ENCODE measurements at places on chromosomes 11 and 22.

GRCh38 chr11:6812390-6813005 lies 13.0 kb upstream of the OR6A2 start:
- no peak for DNase-seq

DNA sequence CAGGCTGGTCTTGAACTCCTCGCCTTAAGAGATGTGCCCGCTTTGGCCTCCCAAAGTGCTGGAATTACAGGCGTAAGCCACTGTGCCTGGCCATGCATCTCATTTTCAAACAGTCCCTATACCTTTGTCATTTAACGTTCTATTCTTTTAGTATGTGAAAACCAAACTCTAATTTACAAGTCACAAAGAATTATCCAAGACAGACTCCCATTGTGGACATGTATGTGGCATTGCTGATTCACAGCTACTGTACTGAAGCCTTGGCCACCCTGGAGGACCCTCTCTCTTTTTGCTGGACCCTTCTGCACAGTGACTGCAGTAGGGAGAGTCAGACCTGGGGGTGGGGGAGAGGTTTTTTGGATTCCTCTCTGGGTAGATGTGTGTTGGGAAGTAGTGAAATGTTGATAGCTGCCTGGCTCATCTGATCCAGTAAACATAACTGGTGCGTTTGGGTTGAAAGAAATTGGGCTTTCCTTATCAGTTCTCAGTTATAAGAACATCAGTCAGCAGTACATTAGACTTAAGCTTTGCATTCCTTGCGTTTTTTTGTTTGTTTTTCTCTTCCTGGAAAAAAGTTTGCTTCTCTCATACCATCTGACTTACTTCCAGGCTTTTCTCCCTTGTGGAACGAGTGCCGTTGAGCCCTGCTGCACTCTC lies 65.9 kb downstream of the MED15 start:
- no peak for DNase-seq

DNA sequence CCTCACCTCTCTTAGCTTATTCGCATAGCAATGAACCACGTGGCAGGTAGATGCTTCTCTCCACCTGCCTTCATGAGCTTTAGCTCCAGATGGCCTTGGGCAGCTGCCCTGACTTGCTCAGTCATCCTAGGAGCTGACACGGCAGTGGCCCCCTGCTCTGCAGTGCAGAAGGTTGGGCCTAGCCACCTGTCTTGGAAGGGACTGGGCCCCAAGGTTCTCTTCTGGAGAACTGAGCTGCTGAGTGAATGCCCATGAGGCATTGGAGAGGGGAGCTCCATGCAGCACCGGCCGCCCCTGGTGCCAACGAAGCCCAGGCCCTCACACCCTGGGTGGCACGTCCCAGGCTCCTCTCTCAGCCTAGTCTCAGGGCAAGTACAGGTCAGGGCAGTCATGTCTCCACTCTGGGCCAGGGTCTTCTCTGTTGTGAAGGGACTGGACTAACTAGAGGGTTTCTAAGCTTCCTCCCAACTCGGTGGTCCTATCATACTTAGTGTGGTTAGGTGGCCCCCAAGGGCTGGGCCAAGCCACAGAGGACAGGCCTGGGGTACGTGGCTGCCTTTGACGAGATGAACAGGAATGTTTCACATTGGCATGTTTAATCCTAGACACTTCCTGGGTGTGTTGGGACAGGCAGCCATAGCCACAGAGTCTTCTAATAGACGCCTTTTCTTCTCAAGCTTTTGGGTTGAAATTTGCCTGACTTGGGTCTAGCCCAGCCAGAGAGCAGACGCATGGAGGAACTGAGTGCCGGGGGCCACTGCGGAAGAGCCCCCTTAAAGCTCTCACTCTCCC lies 47.9 kb downstream of the ALX4 start:
- DNase-seq: no peak

GRCh38 chr11:132073787-132074186 lies 703.4 kb downstream of the NTM start:
- DNase-seq: no peak

- no peak for DNase-seq
These were observed 14.0 kb upstream of the APLNR start for GRCh38 chr11:57251037-57251436.

GRCh38 chr11:129292771-129293170 lies 82.9 kb upstream of the BARX2 start:
- no peak for DNase-seq
